ENCODE measurements at places on chromosomes 11 and 22. TPM values are rescaled to one million over a fixed set of nuclear protein-coding genes. Genes with fewer than 3 reads are reported as not detected.

The TRIM51 gene
- total RNA-seq, result not detected

The FZD4 gene
- 7.9 TPM for total RNA-seq

The PPP2R5B gene
- total RNA-seq, result 11.6 TPM

The KIRREL3 gene
- total RNA-seq, result 0.22 TPM

The CREB3L1 gene
- 68.6 TPM for total RNA-seq

The DRD4 gene
- 0.22 TPM for total RNA-seq

The RAB38 gene
- 2.8 TPM for total RNA-seq

The E2F8 gene
- 1.7 TPM for total RNA-seq

The IGSF9B gene
- not detected for total RNA-seq

The LDHAL6A gene
- total RNA-seq, result not detected

The TMEM123 gene
- 80.0 TPM for total RNA-seq

The C11orf16 gene
- not detected for total RNA-seq

The GGTLC2 gene
- total RNA-seq, result not detected
